ENCODE measurements at places on chromosomes 11 and 22.

- no peak for DNase-seq
These were observed 635.5 kb downstream of the NTM start for GRCh38 chr11:132005887-132006286.

DNA sequence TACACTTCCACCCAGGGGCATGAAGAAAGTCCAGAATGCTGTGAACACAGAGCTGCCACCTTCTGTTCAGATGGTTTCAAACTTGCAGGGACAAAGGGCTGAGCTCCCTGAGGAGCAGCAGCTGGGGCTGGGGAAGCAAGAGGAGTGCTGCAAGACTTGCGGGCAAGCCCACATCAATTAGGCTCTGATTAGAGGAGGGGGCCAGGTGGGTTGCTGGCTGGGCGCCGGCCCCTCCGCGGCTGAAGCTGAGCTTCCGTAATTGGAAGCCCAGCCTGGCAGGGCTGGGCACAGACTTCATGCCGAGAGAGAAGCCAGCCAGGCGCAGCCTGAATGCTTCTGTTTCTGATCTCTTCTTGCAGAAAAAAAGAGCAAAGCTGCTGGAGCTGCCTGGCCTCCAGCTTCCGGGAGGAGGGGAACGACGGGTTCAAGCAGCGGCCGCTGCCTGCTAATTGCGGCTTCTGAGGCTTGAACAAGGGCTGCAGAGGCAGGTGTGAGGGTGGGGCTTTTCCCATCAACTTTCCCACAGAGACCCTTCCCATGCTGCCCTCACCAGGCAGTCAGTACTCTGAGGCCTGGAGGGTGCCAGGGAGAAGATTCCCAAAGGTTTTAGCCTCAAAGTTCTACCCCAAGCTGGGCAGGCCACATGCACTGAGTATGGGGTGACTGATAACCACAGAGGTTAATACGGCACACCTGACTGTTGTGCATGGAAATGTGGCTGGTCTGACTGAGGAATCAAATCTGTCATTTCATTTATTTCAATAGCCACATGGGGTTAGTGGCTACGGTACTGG is 91.1 kb upstream of the LMO1 start:
- no peak for DNase-seq

DNA sequence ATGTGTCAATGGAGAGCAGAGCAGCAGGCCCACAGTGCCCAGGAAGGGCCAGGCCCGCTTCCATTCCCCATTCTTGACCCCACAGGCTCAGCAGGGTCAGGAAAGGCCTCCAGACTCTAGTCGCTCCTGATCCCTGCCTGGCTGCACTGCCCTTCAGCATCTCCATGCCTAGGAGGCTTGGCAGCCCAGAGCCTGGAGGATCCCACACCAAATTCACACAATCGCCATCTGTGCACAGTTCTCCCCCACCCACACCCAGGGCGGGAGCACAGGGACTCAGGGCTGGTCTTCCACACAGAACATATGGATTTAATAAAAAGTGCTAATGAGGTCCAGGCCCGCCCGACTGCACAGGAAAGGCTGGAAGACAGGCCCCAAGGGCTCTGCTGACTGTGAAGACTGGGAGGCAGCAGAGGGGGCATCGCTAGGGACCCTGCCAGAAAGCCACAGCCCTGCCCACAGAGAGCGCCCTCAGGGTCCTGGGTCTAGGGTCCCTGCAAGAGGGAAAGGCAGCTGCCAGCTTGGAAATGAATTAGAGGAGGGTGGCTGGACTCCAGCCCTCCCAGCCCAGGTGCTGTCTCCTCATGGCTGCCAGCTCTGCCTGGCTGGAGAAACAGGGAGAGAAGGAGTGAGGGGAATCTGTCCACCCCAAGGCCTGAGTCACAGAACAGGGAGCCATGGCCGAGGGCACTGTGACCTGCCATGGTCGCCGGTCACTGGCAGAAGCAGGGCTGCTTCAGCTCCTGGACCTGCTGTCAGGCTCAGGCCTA is 39.7 kb downstream of the DKK3 start:
- DNase-seq: no peak

GRCh38 chr11:120819003-120819402 is 204.9 kb upstream of the TBCEL start:
- DNase-seq: no peak

DNA sequence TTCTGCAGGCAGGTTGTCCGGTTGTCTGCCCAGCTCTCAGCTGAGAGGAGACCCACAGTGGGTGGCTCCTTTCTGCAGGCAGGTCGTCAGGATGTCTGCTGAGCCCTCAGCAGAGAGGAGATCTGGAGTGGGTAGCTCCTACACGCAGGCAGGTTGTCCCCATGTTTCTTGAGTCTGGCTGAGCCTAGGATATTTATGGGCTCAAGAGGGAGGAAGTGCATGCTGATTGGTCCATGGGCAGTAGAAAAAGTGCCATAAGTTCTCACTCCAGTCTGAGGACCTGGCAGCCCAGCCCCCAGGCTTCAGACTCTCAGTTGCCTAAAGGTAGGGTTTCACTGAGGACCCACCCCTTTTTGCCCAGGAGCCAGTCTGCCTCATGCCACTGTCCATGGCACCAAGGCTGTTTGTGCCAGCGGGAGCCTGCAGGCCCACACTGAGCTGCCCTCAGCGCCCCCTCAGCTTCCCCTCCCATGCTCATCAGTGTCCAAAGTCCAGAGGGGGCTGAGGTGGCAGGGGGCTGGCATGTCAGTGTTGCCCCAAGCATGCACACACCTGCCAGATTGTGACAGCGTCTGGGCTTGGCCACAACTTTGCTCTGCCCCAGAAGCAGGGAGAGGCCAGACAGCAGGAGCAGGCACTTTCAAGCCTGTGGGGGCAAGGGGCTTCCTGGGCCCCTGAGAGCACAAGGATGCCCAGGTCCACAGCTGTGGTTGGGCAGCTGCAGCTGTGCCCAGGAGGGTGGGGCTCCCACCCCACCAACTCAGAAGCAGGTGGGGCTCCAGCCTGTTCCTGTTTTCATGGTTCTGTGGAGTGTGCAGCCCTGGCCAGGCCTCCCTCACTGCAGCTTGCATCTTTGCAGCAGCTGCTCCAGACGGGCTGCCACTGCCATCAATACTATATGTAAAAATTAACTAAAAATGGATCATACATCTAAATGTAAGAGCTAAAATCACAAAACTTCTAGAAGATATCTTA is 3.8 kb upstream of the RNF141 start:
- no peak for DNase-seq

GRCh38 chr11:105265845-105266244 is 126.3 kb upstream of the CARD18 start:
- DNase-seq: no peak

GRCh38 chr11:67384851-67385366 is 6.9 kb upstream of the RAD9A start:
- no peak for DNase-seq

GRCh38 chr11:46345881-46346484 is 1.3 kb upstream of the DGKZ start:
- DNase-seq: no peak

DNA sequence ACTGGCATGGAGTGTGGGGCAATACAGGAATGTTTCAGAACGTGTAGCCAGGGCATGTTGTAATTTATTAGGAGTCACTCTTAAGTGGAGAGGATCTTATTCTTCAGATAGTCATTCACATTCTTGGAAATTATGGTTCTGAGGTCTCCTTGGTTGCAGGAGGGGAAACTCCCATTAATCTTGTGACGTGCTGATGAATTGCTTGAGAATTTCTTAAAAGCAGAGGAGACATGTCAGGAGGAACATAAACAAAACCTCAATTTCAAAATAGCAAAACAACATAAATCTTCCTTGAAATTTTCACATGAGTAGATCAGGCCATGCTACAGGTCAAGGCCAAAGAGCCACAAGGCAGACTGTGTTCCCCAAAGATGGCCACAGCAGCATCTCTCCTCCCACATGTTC is 50.4 kb downstream of the ADM start:
- no peak for DNase-seq

- no peak for DNase-seq
These were observed 5.9 kb downstream of the YWHAH start for GRCh38 chr22:31950226-31950625.

DNA sequence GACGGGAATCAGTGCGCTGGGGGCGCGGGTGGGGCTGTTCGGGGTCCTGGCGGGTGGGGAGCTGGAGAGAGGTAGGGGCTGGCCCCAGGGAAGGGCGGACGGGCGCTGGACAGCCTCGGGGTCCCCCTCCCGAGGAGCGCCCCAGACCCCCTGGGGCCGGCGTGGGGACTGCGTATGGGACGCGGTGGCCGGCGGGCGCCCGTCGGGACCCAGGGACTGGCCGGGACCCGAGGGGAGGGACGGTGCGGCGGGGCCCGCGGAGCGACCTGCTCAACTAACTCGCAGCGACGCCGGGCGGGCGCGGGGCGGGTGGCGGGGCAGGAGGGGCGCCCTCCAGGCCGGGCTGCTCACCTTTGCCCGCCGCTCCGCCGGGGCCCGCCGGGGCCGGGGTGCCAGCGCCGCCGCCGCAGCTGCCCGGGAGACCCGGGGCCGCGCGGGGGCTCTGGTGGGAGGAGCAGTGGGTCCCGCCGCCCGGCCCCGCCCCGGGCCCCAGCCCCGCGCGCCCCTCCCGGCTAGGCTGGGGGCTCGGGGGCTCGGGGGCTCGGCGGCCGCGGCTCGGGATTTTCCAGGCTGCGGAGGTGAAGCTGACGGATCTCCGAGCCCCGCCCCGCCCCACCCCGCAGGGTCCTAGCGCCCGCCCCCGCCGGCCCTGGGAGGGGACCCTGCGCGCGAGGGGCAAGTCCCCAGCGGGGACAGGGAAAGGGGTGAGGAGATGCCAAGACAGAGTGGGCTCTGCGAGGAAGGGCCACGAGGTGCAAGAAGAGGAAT is 12.3 kb downstream of the STARD10 start:
- DNase-seq: peak; percentile 23

DNA sequence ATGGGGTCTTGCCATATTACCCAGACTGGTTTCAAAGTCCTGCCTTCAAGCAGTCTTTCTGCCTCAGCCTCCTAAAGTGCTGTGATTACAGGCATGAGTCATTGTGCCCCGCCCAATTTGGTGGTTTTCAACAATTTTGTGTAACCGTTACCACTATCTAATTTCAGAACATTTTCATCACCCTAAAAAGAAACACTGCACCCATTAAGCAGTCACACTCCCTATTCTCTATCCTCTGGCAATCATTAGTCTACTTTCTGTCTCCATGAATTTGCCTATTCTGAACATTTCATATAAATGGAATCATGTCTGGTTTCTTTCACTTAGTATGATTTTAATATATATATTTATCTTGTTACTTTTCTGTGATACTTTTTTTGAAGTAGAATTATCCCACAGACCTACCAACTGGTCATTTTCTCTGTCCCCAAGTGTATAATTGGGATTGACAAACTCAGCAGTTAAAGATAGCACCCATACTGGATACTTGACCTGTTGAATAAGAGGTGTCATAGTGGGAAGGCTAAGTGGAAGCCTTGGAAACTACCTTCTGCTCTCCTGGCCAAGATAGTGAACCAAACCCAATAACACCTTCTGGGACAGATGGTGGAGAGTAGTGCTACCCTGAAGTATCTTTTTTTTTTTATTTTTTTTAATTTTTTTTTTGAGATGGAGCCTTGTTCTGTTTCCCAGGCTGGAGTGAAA is 64.8 kb downstream of the STIM1 start:
- DNase-seq: peak; percentile 91

DNA sequence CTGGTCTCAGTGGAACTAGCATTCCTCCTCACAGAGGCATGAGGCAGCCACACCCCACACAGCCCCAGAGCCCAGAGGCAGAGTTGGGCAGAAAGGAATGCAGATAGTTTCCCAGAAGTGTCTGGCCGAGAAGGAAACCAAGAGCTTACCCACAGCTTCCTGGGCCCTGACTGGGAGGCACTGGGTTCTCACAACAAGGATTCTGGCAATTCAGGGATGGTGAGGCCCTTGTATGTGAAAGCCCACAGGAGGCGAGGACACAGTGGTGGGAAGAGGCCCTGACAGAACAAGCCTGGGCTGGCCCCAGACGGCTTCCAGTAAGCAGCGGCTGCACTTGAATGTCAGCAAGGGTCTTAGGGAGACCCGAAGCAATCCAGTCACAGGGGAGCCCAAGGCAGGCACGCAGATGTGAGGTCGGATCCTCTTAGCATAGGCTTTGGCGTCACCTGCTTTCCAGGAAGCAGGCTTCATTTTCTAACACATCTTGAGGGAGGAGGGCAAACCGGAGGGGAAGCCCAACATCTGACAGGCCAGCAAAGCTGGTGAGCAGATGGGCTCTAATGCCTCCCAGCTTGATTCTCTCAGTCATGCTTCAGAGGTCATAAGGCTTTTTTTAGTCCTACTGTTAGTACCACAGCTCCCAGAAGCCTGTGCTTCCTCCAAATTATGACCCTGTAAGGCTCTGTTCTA is 78.3 kb upstream of the AKIP1 start:
- DNase-seq: no peak

GRCh38 chr11:112085822-112086421 is 634 bp downstream of the TIMM8B start:
- peak; percentile 71 for DNase-seq

DNA sequence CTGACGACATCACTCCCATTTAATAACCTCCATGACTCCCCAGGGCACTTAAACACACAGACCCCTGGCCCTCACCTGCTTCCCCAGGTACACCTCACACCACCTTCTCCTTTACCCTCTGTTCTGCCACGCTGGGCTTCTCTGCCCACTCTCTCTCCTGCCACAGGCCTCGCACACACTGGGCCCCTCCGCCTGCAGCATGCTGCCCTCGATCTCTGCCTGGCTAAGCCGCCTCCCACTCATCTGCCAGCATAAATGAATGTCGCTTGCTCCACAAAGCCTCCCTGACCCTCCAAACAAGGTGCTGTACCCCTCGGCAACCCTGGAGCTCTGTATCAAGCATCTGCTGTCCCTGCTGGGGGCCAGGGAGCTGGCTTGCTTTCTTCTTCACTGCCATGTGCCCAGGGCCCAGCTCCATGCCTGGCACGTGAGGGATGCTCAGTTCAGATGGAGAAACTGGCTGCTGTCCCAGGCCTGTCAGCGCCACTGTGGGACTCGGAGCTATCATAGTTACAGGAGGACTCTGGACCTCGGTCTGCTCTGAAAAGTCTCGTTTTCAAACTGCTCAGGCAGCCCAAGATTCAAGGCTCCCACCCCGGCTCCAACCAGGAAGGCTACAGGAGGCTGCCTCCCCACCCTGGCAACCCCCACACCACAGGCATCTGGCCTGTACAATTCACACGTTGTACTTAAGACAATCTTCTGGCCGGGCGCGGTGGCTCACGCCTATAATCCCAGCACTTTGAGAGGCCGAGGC is 11.9 kb downstream of the TTLL1 start:
- DNase-seq: no peak

DNA sequence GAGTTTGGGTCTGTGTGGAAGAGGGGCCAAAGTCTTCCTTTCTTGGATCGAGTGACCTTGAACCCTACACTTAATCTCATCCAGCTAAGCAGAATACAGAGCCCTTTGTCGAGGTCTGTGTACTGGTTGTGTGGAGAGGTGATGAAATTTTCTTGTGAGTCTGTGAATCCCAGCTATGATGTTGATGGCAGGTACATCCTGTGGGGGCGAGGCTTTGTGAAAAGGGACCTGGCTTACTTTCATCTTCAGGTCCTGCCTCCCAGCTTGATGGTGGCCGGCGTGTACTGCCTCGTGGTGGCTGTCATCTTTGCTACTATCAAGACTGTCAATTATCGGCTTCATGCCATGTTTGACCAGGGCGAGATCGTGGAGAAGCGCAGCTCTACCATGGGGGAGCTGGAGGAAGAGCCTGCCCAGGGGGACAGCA is 1.0 kb downstream of the PCNX3 start:
- no peak for DNase-seq
